Stimulated activated CD8-positive, alpha-beta memory T cell treated with anti-CD3 and anti-CD28 coated beads, Interleukin-7, amount 100 ng/mL, for 1 hour (primary cell): ENCODE measurements at places on chromosomes 4 and X.

GRCh38 chrX:108417257-108417656 is 21.0 kb downstream of the COL4A6 start:
- DNase-seq: no peak

DNA sequence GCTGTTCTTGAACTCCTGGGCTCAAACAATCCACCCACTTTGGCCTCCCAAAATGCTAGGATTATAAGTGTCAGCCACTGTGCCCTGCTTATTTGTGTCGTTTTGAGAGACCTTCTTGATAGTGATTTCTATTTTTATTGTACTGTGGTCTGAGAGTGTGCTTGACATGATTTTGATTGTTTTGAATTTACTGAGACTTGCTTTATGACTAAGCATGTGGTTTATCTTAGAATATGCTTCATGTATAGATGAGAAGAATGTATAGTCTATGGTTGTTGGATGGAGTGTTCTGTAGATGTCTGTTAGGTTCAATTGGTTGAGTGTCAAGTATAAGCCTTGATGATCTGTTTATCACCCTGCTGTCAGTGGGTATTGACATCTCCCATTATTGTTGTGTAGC is 789.3 kb downstream of the IL1RAPL1 start:
- DNase-seq: no peak

DNA sequence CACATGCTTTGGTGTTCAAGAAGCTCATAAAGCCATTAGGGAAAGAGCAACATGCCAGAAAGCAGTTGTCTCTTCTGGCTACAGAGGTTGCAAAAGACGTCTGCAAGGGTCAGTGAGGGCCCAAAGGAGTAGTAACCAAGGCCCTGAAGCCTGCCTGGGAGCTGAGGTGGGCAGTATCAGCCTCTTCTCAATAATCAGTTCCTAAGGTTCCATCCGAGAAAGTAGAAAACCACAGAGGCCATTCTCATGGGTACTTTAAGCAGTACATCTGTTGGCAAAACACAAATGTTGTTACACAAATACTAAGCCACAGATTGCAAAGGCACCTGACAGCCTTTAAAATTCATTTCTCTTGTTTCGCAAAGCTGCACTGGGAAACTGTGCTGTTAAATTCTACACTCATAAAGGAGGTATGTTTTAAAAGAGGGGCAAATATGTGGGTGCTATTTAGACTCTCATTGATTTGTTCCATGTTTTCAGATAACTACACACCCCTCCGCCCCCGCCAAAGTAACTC is 37.7 kb downstream of the MECP2 start:
- DNase-seq: no peak

DNA sequence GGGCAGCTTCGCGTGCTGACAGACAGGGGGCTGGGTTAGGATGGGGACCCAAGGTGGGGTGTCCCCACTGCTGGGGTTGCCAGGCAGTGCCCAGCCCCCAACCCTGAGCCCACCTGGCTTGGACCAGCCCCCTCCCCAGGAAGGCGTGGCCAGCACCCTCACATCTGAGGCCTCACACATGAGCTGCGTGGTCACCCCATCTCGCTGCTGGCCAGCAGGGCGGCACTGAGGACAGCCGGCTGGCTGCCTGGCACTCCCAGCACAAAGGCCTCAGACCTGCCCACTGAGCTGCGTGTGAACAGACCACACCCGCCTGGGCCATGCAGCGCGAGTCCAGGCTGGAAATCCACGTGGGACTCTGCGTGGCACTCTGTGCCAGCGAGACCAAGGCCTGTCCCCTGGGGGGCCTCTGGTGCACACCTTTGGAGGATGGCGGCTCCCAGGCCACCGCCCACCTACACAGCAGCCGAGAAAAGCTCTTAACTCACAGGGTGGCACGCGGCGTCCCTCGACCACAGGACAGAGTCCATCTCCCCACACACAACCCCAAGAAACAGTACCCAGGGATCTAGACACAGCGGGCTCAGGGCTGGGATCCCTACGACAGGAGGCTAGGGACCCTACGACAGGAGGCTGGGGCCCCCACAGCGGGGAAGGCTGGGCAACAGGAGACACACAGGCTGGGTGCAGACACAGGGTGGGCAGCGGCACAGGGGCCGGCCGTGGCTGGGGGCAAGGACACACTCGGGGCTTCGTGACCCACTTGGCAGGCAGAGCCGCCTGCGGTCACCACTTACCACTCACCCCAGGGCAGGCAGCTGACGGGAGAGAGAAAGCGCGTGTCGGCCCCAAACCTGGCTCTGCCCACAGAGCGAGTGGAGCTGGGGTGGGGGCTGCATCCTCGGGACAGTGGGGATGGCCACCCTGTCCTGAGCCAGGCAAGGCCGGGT is 9.8 kb downstream of the DGKQ start:
- DNase-seq: no peak

- DNase-seq: no peak
Observed at GRCh38 chrX:28311466-28311865, 275.8 kb upstream of the IL1RAPL1 start.

- DNase-seq: no peak
Observed at GRCh38 chr4:158945529-158946108, 157.3 kb upstream of the RAPGEF2 start.

- DNase-seq: no peak
Observed at GRCh38 chr4:61203436-61203790, 3.3 kb downstream of the ADGRL3 start.

GRCh38 chrX:148788449-148788848 is 288.0 kb downstream of the AFF2 start:
- no peak for DNase-seq

DNA sequence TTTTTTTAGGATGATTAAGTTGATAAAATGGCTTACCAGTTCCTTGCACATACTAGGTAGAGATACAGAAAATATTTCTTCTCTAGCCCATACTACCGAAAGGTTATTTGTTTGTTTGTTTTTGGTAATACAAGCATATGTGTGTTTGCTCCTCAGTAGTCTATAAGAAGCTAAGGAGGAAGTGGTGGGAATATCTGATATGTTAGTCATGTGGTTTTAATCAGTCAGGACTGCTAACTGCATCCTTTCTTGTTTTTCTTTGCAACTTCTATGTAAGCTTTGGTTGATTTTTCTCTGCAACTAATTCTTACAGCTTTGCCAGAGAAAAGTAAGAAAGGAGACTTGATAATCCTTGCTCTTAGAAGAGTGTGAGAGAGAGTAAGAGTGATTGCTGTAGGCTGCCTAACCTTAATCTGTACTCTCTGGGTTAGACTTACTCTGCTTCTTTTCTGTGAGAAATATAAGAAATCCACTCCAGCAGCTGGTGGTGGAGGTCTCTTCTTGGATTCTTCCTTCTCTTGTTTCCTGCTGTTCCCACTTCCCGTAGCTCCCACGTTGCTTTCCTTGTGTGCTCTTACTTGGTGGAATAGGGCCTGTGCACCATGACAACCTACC is 28.3 kb downstream of the SEPTIN11 start:
- no peak for DNase-seq

DNA sequence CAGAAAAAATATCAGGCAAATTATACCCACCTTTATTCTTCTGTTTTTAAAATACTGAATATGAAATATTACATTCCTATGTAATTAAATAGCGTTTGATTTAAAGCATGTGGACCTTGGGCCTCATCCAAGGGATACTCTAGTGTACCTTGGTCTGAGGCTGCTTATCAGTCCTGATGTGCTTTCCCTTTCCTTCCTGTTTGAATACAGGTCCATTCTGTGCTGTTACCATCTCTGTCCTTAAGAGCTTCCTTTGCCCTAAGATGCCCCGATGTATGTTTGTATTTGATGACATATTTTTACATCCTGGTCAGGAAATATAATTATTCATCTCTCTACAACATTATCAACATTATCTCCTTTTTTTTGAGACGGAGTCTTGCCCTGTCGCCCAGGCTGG is 24.1 kb downstream of the FAT4 start:
- DNase-seq: no peak

DNA sequence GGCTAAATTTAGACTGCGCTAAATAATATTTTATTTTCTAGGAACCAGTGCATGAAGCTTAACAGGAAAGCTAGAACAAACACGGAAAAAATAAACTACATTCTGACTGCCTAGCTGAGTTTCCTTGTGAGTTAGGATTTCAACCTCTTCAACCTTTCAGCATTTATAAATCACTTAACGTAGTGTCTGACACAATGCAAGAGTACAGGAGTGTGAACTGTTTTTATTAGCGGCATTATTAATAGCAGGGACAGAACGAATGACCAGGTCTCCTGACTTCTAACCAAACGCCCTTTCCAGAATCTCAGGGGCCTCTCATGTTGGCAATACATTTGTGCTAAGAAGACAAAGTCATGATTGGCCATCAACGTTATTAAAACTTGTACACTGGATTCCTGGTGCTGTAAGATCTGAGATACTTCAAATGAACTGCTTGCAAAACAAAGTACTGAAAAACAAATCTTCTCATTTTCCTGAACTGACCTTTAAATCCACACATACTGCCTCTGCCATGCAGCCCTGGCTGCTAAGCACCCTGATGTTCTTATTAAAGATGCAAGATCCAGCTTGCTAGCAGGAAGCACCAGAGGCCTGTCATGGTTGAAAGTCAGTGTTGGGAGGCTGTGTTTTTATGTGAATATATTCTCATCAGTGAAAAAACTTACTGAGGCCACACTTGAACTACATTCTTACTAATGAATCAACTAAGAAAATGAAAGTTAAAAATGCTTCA is 380.4 kb upstream of the CPEB2 start:
- DNase-seq: no peak

DNA sequence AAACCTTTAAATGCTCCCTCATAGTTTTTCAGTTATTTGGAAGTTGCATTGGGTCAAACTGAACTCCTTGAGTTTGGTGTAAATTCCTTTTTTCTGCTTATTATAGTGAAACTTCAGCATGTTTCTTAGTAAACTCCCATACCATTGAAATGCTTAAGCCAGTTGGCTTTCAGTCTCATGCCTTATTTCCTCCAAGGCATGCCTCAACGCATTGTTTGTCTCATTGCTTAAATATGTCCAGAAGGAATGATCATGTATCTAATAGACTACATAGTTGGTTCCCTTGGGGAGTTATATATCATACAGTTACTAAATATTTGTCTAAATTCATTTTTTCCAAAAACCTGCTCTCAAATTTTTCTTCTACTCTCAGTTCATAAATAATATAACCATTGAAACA is 114.0 kb downstream of the STOX2 start:
- no peak for DNase-seq

- no peak for DNase-seq
Observed at GRCh38 chrX:7515681-7516413, 327.1 kb upstream of the VCX start.

- DNase-seq: no peak
Observed at GRCh38 chr4:30847167-30847566, 127.0 kb downstream of the PCDH7 start.

- DNase-seq: no peak
Observed at GRCh38 chr4:46506876-46507275, 116.9 kb upstream of the GABRA2 start.

GRCh38 chr4:107392951-107393350 is 327.1 kb downstream of the PAPSS1 start:
- no peak for DNase-seq

- DNase-seq: no peak
Observed at GRCh38 chrX:28585767-28586166, 1.5 kb upstream of the IL1RAPL1 start.

DNA sequence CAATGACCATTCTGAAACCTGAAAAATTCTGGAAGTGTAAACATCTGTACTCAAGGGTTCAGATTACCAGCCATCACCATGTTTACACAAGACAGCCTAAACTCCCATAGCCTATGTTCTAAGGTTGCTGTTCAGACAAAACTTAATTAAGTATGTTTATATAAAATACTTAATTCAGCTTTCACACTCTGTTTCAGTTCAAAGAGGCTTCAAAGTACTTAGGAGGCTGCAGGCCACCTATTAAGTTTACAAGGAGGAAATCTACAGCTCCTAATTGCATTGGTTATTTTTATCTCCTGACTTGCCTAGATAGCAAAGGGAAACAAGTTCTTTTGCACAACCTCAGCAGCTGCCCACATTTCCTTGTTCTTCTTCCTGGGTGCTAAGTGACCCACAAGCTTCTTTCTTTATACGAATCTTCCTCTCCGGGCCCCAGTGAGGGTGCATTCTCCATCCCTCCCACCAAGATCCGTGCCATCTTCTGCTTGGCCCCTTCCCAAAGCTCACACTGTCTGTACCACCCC is 2.0 kb downstream of the GAK start:
- no peak for DNase-seq

- DNase-seq: no peak
Observed at GRCh38 chr4:129429581-129430320, 333.8 kb downstream of the C4orf33 start.

DNA sequence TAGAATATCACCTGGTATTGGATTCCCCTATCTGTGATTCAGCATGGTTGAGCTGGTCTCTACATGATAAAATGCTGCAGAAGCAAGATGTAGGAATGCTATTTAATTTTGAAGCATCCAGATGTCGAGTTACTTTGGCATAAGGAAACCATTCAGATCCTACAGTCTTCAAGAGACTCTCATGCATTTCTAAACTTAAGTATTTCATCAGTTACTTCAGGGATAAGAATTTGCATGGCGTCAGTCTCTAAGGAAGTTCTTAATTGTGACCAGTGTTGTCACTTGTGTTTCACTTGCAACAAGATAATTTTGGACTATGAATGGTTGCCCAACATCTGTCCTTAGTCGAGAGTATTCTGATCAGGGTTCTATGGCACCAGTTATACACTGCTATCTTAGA is 192.4 kb downstream of the CCNG2 start:
- DNase-seq: no peak

DNA sequence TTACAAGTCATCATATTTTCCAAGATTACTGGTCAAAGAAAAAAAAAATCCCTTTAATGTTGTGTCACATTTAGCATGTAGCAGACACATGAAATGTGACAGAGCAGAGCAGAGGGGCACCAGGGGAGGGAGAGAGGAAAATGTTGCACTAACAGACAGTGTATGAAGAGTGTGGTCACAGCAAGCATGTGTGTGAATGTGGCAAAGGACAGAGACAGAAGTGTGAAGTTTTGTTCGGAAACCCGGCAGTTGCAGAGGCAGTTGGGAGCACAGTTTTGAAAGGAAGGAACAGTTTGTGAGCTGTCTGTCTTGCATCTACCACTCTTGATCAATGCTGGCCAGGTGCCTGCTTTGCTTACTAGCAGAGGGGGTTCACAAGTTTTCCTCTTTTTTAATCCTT is 83.9 kb upstream of the MAP3K15 start:
- no peak for DNase-seq

GRCh38 chrX:111302284-111302683 is 32.0 kb upstream of the CAPN6 start:
- no peak for DNase-seq

DNA sequence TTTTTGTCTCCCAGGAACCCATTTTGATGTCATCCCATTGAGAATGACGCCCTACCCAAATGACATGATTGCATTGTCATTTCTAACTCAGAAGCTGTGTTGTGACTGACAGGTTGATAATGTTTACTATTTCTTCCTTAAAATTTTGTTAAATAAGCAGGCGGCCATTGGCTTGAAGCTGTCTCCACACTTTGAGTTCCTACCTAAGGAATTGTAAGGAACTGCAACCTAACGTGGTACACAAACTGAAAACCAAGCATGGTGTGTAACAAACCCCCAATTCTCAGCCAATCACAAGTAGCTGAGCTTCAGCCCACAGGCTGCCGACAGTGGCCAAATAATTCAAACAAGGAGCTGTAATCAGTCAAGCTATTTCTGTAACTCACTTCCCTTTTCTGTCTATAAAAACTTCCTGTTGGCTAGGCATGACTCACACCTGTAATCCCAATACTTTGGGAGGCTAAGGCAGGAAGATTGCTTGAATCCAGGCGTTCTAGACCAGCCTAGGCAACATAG is 2.9 kb upstream of the MND1 start:
- DNase-seq: no peak
